Fibroblast of lung (primary cell): ENCODE measurements at places on chromosomes 5 and 9. TPM values are rescaled to one million over a fixed set of nuclear protein-coding genes. Genes with fewer than 3 reads are reported as not detected.

GRCh38 chr9:128636556-128637530 lies 19.8 kb downstream of the DYNC2I2 start:
- H3K4me1 ChIP-seq: peaks cover 14% of the 10 kb centered on the region
- peaks cover 24% of the 10 kb centered on the region for H3K36me3 ChIP-seq

GRM6 gene
- total RNA-seq: not detected in 2 replicates

- H3K4me1 ChIP-seq: no peaks in the 10 kb centered on the region
- H3K4me3 ChIP-seq: no peak overlapping the region
- no peaks in the 10 kb centered on the region for H3K36me3 ChIP-seq
- no peaks in the 10 kb centered on the region for H3K27me3 ChIP-seq
- no peak for DNase-seq
Measured at GRCh38 chr5:174625591-174626350, 98.6 kb upstream of the MSX2 start.

- no peak overlapping the region for H3K27ac ChIP-seq
- DNase-seq: no peak
- no peak overlapping the region for H3K4me3 ChIP-seq
- H3K36me3 ChIP-seq: peaks cover 7% of the 10 kb centered on the region
- H3K27me3 ChIP-seq: no peaks in the 10 kb centered on the region
- no peaks in the 10 kb centered on the region for H3K4me1 ChIP-seq
Measured at GRCh38 chr9:137564817-137565411, 13.2 kb downstream of the MRPL41 start.

DNA sequence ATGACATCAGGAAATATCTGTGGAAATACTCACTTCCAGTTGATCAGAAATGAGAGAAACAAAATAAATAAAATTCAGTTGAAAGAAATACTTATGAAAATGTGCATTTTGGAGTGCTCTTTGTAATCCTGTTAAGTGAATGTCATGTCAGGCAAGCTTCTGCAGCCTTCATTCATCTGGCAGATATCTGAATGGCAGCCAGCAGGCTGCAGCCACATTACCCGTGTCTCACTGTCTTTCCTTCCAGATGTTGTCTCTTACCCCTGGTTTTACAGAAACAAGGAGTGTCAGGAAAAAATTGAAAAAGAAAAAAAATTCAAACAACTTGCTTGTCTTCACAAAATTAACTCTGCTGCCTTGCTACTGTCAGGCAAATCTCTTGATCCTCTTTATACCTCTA lies 445.0 kb upstream of the RIOK2 start:
- H3K27ac ChIP-seq: no peak overlapping the region
- H3K4me3 ChIP-seq: no peak overlapping the region
- no peak for DNase-seq

ZNF454 gene
- total RNA-seq: 3.1 and 3.3 TPM in 2 replicates

GRCh38 chr5:33118761-33119415 lies 321.9 kb upstream of the TARS1 start:
- peak; percentile 74 for DNase-seq
- H3K4me1 ChIP-seq: no peaks in the 10 kb centered on the region
- no peaks in the 10 kb centered on the region for H3K36me3 ChIP-seq
- H3K4me3 ChIP-seq: no peak overlapping the region

GRCh38 chr9:72539824-72540347 lies 18.5 kb downstream of the TMC1 start:
- H3K27me3 ChIP-seq: no peaks in the 10 kb centered on the region
- H3K4me3 ChIP-seq: no peak overlapping the region
- no peak for DNase-seq
- H3K27ac ChIP-seq: no peak overlapping the region
- no peaks in the 10 kb centered on the region for H3K36me3 ChIP-seq
- peaks cover 5% of the 10 kb centered on the region for H3K4me1 ChIP-seq

FBN2 gene
- 9.0 and 80.1 TPM in 2 replicates for total RNA-seq

DNA sequence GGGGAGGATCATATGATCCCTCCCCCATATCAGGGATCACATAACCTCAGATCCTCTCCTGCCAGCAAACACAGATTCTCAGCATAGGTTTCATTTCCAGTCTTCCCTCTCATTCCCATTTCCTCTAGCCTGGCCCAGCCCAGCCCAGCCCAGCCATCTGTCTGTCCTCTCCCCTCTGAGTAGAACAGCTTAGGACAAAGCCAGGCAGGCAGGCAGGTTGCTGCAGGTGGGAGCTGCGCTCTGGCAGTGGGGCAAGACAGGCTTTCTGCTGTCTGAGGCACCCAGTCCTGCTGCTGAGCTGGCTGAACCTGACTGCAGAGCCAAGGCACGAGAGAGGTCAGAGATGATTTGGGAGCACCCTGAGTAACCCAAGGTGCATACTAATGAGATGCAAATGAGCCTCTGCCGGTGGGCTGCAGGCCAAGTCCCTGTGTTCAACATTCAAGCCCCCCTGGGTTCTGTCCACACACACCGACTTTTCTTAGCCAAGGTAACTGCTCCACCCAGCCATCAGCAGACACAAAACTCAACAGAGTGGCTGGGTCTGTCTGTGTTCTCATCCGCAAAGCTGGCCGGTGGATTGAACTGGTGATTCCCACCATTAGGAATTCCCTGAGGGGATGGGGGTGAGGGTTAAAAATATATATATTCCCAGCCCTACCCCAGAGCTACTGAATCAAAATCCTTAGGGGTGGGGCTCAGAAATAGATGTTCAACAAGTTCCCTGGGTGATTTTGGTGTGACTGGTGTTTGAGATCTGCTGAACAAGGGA lies 9.1 kb downstream of the FAT2 start:
- no peak overlapping the region for H3K27ac ChIP-seq
- H3K27me3 ChIP-seq: no peaks in the 10 kb centered on the region
- DNase-seq: no peak
- no peaks in the 10 kb centered on the region for H3K36me3 ChIP-seq
- no peak overlapping the region for H3K4me3 ChIP-seq
- H3K4me1 ChIP-seq: no peaks in the 10 kb centered on the region

- peaks cover 30% of the 10 kb centered on the region for H3K36me3 ChIP-seq
- H3K4me1 ChIP-seq: no peaks in the 10 kb centered on the region
- H3K27ac ChIP-seq: no peak overlapping the region
- H3K4me3 ChIP-seq: no peak overlapping the region
Measured at GRCh38 chr9:128182893-128183588, 8.3 kb downstream of the CIZ1 start.

RLN1 gene
- total RNA-seq: not detected in 2 replicates

GRCh38 chr5:136811551-136811950 lies 446.2 kb upstream of the TRPC7 start:
- DNase-seq: peak; percentile 41
- H3K27ac ChIP-seq: peak overlapping the region; percentile 3
- H3K27me3 ChIP-seq: no peaks in the 10 kb centered on the region
- H3K4me1 ChIP-seq: peaks cover 13% of the 10 kb centered on the region
- no peak overlapping the region for H3K4me3 ChIP-seq
- no peaks in the 10 kb centered on the region for H3K36me3 ChIP-seq

- H3K36me3 ChIP-seq: no peaks in the 10 kb centered on the region
- peaks cover 4% of the 10 kb centered on the region for H3K4me1 ChIP-seq
- DNase-seq: no peak
- peaks cover 4% of the 10 kb centered on the region for H3K27me3 ChIP-seq
Measured at GRCh38 chr9:98977813-98978212, 34.1 kb downstream of the COL15A1 start.

DNA sequence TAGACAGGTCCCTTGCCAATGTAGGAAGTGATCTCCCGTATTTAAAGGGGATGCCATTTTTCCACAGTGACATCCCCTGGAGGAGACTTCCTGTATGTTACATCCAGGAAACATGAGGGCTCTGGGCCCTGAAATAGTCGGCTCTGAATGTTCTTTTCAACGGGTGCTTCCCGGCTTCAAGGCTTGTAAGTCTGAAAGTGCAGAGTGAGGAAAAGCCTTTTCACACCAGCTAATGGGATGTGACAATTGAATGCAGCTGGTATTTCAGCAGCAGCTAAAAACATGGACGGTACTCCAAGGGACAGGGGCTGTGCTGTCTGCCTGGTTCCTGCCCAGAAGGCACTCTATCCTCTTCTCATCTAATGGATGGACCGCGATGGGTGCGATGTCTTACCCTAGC lies 1.4 kb downstream of the IL9 start:
- H3K36me3 ChIP-seq: no peaks in the 10 kb centered on the region
- no peak overlapping the region for H3K4me3 ChIP-seq
- no peaks in the 10 kb centered on the region for H3K4me1 ChIP-seq
- DNase-seq: no peak
- no peak overlapping the region for H3K27ac ChIP-seq
- H3K27me3 ChIP-seq: peaks cover 7% of the 10 kb centered on the region

- peak overlapping the region; percentile 73 for H3K27ac ChIP-seq
- H3K27me3 ChIP-seq: no peaks in the 10 kb centered on the region
- peaks cover 11% of the 10 kb centered on the region for H3K36me3 ChIP-seq
- H3K4me1 ChIP-seq: peaks cover 32% of the 10 kb centered on the region
Measured at GRCh38 chr5:95760273-95761191, 29.4 kb downstream of the RHOBTB3 start.

DNA sequence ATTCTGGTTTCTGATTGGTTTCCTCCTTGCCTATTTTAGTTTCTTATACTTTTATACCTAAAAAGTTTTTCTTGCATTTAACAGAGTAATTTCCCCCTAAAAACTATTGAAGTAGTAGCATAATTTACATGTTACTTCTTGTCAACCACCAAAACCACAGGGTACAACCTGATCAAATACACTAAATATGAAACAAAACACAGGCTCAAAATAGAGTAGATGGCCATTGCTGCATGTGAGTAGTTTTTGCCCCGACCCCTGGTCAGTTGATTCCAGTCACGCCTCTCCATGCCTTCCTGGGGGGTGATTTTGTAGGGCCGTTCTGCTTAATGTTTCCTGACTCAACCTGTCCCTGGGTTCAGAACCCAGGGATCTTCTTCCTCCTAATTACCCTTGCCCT lies 101.8 kb downstream of the TLE4 start:
- H3K36me3 ChIP-seq: no peaks in the 10 kb centered on the region
- DNase-seq: no peak
- no peak overlapping the region for H3K27ac ChIP-seq
- no peak overlapping the region for H3K4me3 ChIP-seq
- no peaks in the 10 kb centered on the region for H3K27me3 ChIP-seq

- H3K27ac ChIP-seq: no peak overlapping the region
- no peaks in the 10 kb centered on the region for H3K36me3 ChIP-seq
- H3K4me3 ChIP-seq: no peak overlapping the region
- H3K4me1 ChIP-seq: no peaks in the 10 kb centered on the region
- no peak for DNase-seq
- no peaks in the 10 kb centered on the region for H3K27me3 ChIP-seq
Measured at GRCh38 chr9:89872913-89873707, 268.3 kb downstream of the GADD45G start.

GRCh38 chr9:121179930-121180681 lies 21.6 kb downstream of the RAB14 start:
- no peak overlapping the region for H3K27ac ChIP-seq
- H3K4me3 ChIP-seq: no peak overlapping the region
- DNase-seq: no peak
- H3K4me1 ChIP-seq: no peaks in the 10 kb centered on the region
- H3K36me3 ChIP-seq: no peaks in the 10 kb centered on the region

DNA sequence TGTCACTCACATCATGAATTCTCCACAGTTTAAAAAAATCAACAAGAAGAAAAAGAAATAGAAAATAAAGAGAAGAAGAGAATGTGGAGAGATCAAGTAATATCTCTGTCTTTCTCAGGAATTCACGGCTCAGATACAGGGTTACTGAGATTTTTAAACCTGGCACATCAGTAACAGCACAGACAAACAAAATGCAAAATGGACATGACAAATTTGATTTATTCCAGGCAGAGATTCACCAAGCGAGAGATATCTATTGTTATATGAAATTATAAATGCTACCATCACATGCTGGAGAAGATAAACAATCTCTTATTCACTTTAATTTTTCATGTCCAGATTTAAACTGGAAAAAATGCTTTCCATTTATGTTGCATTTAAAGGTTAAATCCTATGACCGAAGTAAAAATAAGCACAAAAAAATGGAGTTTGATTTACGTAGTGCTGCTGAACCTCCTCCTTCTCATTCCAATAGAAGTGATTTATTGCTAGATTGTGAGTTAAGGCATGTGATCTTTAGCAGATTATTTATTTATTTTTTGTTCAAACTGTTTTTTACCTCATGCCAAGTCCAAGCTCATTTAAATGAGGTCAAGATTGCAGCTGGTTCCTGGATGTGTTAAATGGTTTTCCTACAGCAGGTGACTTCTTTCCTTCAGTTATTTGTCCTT lies 926.4 kb downstream of the MAT2B start:
- no peaks in the 10 kb centered on the region for H3K36me3 ChIP-seq
- DNase-seq: peak; percentile 8
- no peaks in the 10 kb centered on the region for H3K4me1 ChIP-seq

PSD2 gene
- under 0.01 and 0.17 TPM in 2 replicates for total RNA-seq

ACSL6 gene
- total RNA-seq: 0.26 and 0.33 TPM in 2 replicates

DNA sequence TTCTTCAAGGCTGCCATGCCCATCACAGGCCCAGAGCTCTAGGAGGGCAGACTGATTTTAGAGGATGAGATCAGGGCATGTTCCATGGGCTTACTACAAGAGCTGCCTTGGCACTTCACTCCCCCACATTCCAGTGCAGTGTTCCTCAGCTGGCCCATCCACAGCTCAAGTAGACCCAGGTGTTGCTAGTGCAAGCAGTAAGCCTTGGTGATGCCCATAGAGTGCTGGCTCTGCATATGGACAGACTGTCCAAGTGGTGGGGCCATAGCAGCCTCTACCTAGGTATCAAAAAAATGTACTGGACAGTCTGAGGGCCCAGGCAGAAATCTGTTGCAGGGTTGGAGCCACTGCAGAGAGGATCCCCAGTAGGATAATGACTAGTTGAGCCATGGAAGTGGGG lies 366.6 kb downstream of the FGF10 start:
- no peaks in the 10 kb centered on the region for H3K36me3 ChIP-seq
- H3K27me3 ChIP-seq: no peaks in the 10 kb centered on the region
- DNase-seq: no peak

PPP3R2 gene
- not detected in 2 replicates for total RNA-seq

- peak overlapping the region; percentile 45 for H3K27ac ChIP-seq
- H3K27me3 ChIP-seq: no peaks in the 10 kb centered on the region
Measured at GRCh38 chr9:127637322-127637847, 25.3 kb downstream of the STXBP1 start.

- H3K27ac ChIP-seq: peak overlapping the region; percentile 4
- peaks cover 2% of the 10 kb centered on the region for H3K36me3 ChIP-seq
- H3K27me3 ChIP-seq: no peaks in the 10 kb centered on the region
- peaks cover 9% of the 10 kb centered on the region for H3K4me1 ChIP-seq
Measured at GRCh38 chr9:18705796-18706392, 231.9 kb downstream of the ADAMTSL1 start.

RALGDS gene
- total RNA-seq: 16.2 and 23.6 TPM in 2 replicates

GRCh38 chr9:131274674-131275331 lies 1.5 kb downstream of the FAM78A start:
- H3K27ac ChIP-seq: no peak overlapping the region
- H3K4me3 ChIP-seq: no peak overlapping the region
- no peak for DNase-seq
- H3K27me3 ChIP-seq: peaks cover 12% of the 10 kb centered on the region
- no peaks in the 10 kb centered on the region for H3K4me1 ChIP-seq

DNA sequence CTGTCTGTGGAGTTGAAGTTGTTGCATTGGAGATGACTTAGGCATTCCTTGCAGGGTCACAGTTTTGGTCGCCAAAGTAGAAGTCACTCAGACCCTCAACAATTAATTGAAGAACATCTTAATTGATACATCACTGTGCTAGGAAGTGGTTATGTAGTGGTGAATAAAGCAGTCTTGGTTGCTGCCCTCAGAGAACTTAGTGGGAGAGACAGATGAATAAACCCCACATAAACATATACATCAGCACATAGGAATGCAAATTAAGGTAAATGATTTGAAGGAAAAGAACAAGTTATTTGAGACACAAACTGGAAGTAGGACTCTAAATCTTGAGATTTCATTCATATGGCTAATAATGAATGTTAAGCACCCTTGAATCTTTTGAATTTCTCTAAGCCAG lies 25.7 kb downstream of the FAM174A start:
- H3K36me3 ChIP-seq: no peaks in the 10 kb centered on the region
- no peaks in the 10 kb centered on the region for H3K4me1 ChIP-seq
- no peak overlapping the region for H3K4me3 ChIP-seq
- H3K27me3 ChIP-seq: no peaks in the 10 kb centered on the region
- H3K27ac ChIP-seq: no peak overlapping the region
